ENCODE measurements at places on chromosomes 1 and 21.

DNA sequence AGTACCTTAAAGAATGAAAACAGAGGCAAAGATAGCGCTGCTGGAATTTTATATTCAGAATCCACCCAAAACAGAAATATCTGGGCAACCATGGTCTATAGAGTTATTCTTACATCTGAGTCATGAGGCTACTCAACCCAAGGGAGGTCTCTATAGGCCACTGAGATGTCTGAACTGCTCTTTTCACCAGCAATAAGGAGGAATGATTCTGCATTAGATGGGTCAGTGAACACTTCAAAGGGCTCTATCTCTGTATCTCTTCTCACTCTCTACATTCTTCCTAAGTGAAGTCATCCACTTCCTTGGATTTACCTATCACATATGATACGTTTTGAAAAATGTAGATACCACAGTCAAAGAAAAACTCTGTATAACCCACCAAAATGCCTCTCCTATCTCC lies 90.2 kb upstream of the NGF start:
- DNase-seq = no peak

DNA sequence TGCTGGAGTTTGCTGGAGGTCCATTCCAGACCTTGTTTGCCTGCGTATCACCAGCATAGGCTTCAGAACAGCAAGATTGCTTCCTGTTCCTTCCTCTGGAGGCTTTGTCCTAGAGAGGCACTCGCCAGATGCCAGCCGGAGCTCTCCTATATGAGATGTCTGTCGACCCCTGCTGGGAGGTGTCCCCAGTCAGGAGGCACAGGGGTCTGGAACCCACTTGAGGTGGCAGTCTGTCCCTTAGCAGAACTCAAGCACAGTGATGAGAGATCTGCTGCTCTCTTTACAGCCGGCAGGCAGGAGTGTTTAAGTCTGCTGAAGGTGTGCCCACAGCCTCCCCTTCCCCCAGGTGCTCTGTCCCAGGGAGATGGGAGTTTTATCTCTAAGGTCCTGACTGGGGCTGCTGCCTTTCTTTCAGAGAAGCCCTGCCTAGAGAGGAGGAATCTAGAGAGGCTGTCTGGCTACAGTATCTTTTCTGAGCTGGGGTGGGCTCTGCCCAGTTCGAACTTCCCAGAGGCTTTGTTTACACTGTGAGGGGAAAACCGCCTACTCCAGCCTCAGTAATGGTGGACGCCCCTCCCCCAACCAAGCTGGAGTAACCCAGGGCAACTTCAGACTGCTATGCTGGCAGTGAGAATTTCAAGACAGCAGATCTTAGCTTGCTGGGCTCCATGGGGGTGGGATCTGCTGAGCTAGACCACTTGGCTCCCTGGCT lies 205.0 kb downstream of the GPR52 start:
- no peak for DNase-seq

- DNase-seq = no peak
These were observed 35.6 kb downstream of the SMYD2 start for GRCh38 chr1:214316593-214316992.

GRCh38 chr21:26756491-26757159 lies 88.6 kb downstream of the ADAMTS1 start:
- no peak for DNase-seq

DNA sequence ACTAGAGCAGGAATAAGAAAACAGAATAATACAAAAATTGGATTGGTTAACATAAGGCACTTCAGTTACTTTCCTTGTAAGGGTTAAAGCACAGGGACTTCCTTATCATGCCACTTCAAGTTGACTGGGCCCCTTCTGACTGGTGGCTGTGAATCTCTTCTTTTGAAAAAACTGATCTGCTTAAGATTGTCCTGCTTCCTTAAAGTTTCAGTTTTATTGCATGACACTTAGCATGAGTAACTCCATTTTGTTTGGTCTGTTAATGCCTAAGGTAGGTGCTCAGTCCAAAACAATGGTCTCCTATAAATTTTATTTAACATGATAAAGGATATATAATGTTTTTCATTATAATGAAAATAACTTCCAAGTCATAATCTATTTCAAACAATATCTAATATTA lies 37.6 kb downstream of the UBE2U start:
- DNase-seq = no peak

GRCh38 chr1:44717156-44717555 lies 13.8 kb downstream of the RNU5D-1 start:
- DNase-seq = no peak

- DNase-seq = no peak
These were observed 81.5 kb upstream of the LYPLAL1 start for GRCh38 chr1:219092206-219092605.

GRCh38 chr1:11691302-11691914 lies at the start of gene DRAXIN:
TSS of gene DRAXIN (plus strand) at chr1:11691710. CDS start at chr1:11706259, 14,549 bp downstream.
- DNase-seq = no peak

- no peak for DNase-seq
These were observed 630.3 kb downstream of the AMY1C start for GRCh38 chr1:104380003-104380402.

GRCh38 chr1:237981223-237981622 lies 90.5 kb upstream of the ZP4 start:
- DNase-seq = no peak

DNA sequence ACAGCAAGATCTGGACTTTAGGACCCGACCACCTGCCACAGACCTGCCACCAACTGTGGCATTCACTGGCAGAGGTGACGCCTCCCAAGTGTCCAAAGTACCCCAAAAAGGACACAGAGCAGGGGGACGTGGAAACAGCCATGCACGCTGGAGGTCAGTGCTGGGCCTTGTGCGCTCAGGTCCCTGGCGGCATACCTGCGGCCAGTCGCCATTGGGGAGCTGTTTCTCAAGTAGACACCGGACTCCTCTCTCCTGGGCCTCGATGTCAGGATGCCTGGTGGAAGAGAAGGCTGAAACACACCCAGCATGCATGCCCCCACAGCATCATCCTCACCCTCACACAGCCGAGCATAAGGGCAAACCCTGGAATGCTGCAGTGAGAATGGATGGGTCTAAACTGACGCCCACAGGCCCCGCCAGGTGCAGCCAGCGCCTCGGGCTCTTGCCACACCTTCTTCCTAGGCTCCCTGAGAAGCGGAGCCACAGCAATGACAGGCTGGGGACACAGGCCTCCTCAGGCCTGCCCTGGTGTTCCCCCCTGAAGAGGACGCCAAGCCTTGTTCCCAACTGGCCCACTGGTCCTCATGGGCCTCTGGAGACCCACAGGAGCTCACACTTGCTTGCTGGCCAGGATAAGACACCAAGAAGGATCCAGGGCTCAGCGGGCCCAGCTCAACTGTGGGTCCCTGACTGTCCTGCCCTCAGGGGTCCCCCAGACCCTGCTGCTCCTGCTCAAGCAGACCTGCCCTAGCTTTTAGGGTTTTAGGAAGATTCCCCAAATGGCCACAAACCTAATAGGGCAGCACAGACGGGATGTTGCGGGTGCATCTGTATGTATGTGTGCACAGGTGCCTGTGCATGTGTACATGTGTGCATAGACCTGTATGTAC lies 7.7 kb upstream of the SPATC1L start:
- DNase-seq = no peak

DNA sequence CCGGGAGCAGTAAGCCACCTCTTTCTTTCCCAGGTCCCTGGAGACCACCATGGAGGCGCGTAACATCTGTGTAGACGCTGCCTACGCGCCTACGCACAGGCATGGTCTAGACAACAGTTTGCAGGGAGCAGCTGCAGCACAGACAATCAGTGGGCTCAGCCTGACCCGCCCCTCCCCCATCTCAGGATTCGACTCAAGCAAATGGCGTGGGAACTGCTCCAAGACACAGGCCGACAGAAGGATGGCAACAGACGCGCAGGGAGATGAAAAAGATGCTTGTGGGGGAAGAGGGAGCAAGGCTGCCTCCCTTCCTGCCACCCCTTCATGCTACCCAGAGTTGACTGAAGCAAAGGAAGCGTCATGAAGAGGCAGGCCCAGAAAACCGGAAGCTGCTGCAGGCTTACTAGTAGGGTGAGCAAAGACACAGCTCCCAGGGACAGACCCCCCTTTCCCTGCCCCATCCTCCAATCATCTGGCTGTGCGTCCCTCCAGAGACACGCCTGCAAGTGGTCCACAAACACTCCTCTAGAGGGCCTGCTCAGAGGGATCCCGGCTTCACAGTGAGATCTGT lies 19.5 kb downstream of the STK40 start:
- no peak for DNase-seq

GRCh38 chr1:63779338-63780211 lies 5.8 kb downstream of the ROR1 start:
- DNase-seq = no peak

GRCh38 chr1:153430166-153430553 lies 13.8 kb downstream of the S100A7A start:
- DNase-seq = no peak

DNA sequence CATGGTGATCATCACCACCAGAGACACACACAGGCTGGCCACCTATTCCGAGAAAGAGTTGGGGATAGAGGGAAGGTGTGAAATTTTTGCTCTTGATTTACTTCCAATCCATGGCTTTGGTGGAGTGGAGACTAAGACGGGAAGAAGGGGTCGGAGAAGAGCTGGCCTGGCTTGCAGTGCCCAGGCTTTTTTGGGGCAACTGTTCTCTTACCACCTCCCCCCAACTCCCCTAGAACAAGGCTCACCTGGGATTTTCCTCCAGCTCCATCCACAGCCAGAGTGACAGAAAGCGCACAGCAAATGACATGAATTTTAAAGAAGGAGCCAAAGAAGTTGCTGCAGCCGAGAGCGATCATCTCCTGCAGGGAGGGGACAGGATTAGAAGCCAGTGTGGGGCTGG lies 16.0 kb downstream of the SLC26A9 start:
- DNase-seq = no peak

DNA sequence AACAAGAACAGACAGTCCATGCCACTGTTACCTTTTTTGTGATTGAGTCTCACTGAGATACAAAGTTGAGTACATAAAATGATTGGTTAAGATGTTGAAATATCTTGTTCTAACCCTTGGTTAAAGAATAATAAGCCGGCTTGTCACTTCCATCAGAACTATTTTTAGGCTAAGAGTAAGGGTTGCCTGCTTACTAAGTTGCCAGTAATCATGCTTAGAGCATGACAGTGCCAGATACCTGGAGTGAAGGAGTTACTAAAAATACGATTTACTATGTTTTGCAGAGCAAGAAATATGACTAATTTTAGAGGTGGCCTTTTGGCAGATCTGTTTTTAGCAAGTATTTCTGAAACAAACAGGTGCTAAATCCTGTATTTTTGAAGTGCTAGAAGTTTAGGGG lies 6.0 kb downstream of the HUNK start:
- DNase-seq = no peak

DNA sequence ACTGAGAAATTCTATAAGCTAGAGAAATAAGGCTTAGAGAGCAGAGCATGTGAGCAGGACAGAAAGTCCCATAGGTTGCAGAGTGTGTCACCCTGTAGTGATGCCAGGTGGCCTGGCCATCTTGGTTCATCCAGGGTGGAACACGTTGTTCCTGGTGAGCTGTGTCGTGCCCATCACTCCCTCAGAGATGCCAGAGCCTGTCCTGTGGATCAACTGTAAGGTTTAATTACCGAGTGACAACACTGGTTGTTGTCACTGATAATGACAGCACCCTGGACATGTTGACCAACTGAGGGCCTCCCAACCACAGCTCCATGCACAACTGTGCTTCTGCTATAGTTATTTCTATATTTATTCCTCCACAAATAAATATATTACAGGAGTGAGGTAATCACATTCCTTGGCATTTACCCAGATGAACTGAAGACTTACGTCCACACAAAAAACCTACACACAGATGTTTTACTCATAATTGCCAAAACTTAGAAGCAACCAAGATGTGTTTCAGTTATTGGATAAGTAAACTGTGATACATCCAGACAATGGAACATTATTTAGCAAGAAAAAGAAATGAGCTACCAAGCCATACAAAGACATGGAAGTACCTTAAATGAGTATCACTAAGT lies 6.2 kb downstream of the C1orf198 start:
- DNase-seq = no peak

- DNase-seq = no peak
These were observed 268.5 kb downstream of the BRINP2 start for GRCh38 chr1:177439301-177439700.

GRCh38 chr21:41683815-41684214 lies 83.0 kb downstream of the RIPK4 start:
- no peak for DNase-seq

DNA sequence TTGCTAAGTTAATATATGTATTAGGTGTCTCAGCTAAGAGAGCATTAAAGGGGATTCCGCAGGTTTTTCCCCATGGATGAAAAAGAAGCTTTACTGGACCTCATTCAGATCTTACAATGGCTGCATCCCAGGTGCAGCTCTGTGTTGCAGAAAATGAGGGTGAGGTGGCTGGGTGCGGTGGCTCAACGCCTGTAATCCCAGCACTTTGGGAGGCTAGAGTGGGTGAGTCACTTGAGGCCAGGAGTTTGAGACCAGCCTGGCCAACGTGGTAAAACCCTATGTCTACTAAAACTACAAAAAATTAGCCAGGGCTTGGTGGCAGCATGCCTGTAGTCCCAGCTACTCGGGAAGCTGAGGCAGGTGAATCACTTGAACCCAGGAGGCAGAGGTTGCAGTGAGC lies 58.5 kb upstream of the MORC3 start:
- no peak for DNase-seq

GRCh38 chr1:22075718-22076117 lies 23.2 kb downstream of the CDC42 start:
- DNase-seq = no peak

DNA sequence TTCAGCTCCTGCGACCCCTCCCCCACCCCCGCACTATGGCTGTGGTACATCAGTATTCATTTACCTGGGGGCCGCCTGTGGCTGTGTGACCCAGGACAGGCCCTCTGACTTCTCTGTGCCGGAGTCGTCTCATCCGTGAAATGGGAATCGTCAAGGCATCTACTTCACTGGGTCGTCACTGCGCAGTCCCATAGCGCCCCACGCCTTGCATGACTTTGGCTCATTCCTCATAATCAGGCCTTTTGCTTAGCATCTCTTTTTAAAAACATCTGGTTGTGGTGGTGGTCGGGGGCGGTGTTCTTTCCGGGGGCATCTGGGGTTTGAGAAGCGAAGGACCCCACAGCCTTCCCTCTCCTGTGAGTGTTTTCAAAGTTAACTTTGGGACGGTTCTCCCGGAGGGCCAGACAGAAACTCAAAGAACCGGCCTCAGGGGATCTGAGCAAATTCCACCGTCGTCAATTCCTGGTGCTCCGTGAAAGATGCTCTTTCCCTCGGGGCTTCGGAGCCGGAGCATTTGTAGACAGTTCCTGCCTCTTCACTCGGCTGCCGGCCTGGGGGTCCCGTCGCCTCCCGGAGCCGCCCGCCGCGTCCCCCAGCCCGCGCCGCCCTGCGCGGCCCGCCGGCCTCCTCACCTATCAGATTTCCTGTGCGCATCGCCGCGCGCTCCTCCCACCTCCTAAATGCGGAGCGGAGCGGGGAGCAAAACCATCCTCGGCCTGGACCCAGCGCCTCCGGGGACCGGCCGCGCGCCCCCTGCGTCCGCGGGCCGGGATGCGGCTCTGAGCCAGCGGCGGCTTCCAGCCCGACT lies at the start of gene B3GALT5:
B3GALT5 (plus strand) TSS at position 708 of the 808 bp plus-strand sequence. CDS start 47,620 bp downstream, outside the sequence.
- no peak for DNase-seq

All from NCI-H1436 treated with DMSO at 0.1 percent for 48 hours (cell line).